AG10803 (cell line): ENCODE measurements at places on chromosomes 12 and 14.

- DNase-seq, result no peak
These were observed 199.0 kb downstream of the KIF26A start for GRCh38 chr14:104337351-104337750.

GRCh38 chr14:50726372-50727107 lies 58.4 kb upstream of the SAV1 start:
- peak; percentile 97 for DNase-seq

- DNase-seq, result no peak
These were observed 12.5 kb upstream of the INF2 start for GRCh38 chr14:104676694-104677511.

DNA sequence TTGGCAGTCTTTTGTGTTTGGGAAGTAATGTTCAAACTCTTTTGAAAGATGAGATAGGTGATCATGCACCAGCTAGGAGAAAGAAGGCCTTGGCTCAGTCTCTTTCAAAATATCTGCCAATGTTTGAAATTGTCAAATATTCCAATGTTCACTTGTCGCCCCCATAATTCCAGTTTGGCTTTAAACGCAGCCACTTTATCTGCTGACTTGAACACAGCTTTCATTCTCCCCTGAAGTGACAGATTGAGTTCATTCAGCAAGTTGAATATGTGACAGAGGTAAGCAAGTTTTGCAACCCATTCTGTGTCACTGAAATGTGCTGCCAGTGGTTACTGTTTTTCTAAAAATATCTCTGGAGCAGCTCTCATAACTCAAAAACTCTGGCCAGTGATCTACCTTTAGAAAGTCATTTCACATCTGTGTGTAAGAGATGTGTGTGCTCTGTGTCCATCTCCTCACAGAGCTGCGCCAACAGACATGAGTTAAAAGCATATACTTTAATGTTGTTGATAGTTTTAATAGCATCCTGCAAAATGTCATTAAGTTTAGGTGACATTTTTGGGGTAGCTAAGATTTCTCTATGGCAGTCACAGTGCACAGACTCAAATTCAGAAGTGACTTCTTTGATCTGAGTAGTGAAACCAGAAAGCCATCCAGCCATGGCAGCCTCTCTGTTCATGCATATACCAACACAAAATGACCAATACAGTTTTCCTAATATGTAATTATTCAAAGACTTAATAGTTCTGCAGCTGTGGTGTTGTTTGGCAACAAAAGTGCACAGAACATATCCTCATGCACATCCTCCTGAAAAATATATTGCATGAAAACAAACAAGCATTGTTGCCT lies 614.3 kb upstream of the MIS18BP1 start:
- no peak for DNase-seq

DNA sequence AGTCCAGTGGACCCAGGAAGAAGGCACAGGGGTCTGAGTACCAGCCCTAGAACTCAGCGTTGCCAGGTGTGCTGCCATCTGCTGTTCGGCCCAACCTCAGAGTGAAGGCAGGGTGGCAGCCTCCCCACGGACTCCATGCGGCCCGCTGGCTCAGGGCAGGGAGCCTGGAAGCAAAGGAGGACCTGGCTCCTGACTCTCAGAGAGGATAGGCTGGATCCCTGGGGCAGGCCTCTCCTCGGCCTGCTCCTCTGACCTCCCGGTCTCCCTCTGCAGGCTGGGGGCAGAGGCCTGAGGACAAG lies 10.1 kb downstream of the MCRS1 start:
- no peak for DNase-seq

GRCh38 chr12:15939111-15939510 lies 28.0 kb downstream of the DERA start:
- no peak for DNase-seq

DNA sequence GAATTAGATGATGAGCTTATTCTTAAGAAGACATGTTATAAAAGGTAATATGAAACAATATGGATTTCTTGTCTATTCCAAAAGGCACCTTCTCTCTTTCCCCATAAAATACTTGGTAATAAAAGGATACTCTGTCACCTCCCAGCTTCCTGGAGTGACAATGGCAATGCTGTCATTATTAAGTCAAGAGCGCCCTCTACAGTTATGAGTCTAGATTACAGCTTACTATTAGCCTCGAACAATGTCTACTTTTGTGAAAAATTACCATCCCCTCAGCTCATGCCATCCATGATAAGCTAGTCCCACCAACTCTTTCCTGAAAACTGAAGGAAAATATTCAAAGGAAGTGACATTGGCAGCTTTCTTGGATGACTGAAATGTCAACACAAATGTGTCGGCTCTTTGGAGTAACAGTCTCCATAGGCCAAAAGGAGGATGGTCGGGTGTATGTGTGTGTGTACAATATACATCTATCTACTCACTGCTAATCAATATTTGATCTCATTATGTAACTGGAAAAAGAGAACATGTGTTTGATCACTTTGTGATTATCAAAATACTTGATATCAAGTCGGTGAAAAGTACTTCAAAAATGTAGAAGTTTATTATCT lies 48.7 kb upstream of the CDKN3 start:
- peak; percentile 39 for DNase-seq

DNA sequence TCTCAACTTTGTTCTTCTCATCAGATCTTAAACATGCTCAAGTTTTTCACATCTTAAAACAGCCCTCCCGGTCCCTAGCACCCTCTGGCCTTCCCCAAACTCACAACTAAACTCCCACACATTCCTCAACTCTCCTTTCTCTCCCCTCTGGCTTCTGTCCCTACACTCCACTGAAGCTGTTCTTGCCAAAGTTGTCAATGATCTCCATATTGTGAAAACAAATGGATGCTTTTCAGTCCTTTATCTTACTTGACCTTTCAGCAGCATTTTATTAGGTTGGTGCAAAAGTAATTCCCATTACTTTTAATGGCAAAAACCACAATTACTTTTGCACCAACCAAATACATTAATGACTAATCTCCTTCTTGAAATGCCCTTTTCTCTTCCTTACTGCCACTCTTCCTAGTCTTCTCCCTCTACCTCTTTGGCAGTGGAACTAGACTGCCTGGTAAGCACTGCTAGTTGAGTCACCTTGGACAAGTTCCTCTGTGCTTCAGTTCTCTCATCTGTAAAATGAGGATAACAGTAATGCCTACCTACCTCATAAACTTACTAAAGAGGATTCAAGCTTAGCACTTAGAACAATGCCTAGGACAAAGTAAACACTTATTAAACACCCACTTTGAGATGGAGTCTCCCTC lies 16.0 kb downstream of the CERS5 start:
- DNase-seq, result no peak

GRCh38 chr12:93008044-93008778 lies 79.1 kb upstream of the EEA1 start:
- DNase-seq, result no peak

- no peak for DNase-seq
These were observed 1.3 kb upstream of the AEBP2 start for GRCh38 chr12:19437996-19438395.

GRCh38 chr12:112676507-112676906 lies 115.0 kb upstream of the RPH3A start:
- DNase-seq, result no peak

GRCh38 chr12:46896680-46897079 lies 70.9 kb upstream of the SLC38A4 start:
- no peak for DNase-seq

DNA sequence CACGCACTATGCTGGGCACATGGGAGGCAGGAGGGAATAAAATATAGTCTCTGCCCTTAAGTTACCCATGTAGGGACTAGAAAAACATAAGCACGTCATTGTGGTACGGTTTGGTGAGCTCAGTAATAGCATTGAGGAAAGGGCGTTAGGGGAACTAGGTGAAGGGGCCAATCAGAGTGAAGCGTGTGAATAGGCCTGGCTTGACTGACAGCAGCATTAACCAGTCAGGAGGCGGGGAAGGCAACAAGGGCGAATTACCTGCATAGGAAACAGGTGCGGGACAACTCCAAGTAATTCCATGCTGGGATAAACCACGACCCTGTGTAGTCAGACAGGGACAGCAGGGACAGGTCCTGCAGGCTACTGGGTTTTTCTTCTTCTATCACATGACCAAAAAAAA lies 107.7 kb downstream of the UNC79 start:
- DNase-seq, result peak; percentile 3

DNA sequence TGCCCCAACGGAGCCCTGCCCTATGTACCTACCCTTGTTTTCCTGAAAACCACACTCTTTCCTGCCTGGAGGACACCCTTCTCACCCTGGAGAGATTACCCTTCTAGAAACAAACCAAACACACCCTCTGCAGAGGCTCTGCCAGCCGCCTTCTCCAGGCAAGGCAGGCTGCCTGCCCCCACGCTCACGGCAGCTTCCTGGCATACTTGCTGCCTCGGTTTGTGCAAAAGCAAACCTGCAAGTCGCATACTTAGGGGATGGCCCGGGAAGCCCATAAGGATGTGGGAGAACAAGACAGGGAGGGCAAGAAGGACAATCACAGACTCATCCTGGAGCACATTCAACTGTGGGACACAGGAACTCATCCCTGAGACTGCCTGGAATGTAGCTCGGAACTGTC lies 154.0 kb upstream of the DIO3 start:
- DNase-seq, result no peak

GRCh38 chr12:121499929-121500793 lies 80.7 kb downstream of the KDM2B start:
- peak; percentile 56 for DNase-seq

DNA sequence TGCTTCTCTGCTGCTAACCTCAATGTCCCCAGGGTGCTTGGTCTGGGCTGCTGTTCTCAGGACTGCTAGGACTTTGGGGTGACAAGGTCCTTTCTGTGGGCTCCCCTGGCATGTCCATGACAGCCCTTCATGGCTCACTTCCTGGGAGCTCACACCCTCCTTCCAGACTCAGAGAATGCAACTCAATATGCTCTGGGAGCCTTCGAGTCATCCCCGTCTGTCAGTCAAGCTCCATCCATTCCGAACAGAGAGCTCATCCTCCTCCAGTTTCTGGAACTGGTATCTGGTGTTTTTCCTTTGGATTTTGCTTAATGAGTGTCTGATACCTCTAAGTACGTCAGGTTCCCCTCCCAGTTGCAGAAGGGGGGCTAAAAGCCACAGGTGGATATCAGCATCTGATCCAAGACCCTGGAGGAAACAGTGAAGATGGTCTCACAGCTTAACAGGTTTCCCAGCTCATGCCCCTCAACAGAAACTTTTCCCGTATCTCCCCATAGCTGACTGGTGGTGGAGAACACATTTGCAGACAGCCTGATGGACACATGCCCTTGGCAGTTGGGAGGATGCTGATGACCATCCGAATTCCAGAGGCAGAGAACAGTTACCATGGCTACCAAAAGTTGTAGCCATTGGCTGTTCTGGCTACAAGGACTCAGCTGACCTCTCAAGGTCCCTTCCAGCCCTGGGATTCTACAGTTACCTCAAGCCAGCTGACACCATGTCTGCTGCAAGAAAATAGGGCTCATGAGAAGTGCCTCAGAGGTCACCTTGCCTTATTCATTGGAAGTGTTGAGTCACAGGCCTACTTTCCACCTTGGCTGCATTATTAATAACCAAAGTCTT lies 9.5 kb upstream of the RAB35 start:
- DNase-seq, result peak; percentile 34

DNA sequence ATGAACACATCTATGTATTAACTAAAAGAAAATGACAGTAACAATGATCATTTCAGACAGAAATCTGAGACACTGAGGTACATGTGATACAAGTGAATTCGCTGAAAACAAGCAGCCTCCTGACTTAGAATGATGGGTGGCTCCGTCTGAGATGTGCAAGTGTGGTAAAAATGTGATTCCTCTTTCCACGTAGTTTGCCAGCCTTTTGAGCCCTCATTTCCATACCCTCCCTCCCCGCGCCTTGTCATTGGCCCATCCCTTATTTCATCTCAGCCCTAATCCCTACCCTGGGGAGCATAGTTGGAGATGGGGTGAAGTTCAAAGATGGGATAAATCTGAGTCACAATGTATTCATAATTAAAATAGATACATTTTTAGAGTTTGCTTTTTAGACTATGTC lies 107.8 kb downstream of the BMP4 start:
- DNase-seq, result no peak

- peak; percentile 5 for DNase-seq
These were observed 51.0 kb downstream of the WDHD1 start for GRCh38 chr14:54975856-54976255.

GRCh38 chr12:88420457-88420856 lies 159.8 kb downstream of the KITLG start:
- peak; percentile 92 for DNase-seq
